NCI-H774 (cell line): ENCODE measurements at places on chromosomes 13 and 19.

GRCh38 chr13:34944751-34945150 lies 2.7 kb downstream of the NBEA start:
- DNase-seq = no peak

- DNase-seq = no peak
Observed at GRCh38 chr13:40158218-40158617, 502.8 kb downstream of the COG6 start.

- peak; percentile 56 for DNase-seq
Observed at GRCh38 chr13:30865123-30866049, 40.7 kb upstream of the MEDAG start.

DNA sequence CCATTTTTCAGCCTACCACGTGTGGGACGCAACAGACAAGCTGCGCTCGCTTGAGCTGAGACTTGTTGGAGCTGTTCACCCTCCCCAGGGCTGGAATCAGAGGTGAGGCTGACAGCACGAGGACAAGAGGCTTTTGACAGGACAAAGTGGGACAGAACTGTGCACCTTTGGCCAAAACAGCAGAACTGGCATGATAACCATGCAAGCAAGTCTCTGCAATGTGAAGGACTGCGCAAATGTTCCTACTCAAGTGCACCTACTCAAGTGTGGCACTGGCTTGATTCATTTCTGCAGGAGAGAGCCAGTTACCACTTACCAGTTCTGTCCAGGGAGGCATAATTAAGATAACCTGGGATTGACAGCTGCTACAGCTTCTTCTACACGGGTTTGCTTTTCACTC lies 62.2 kb upstream of the TM9SF2 start:
- no peak for DNase-seq

DNA sequence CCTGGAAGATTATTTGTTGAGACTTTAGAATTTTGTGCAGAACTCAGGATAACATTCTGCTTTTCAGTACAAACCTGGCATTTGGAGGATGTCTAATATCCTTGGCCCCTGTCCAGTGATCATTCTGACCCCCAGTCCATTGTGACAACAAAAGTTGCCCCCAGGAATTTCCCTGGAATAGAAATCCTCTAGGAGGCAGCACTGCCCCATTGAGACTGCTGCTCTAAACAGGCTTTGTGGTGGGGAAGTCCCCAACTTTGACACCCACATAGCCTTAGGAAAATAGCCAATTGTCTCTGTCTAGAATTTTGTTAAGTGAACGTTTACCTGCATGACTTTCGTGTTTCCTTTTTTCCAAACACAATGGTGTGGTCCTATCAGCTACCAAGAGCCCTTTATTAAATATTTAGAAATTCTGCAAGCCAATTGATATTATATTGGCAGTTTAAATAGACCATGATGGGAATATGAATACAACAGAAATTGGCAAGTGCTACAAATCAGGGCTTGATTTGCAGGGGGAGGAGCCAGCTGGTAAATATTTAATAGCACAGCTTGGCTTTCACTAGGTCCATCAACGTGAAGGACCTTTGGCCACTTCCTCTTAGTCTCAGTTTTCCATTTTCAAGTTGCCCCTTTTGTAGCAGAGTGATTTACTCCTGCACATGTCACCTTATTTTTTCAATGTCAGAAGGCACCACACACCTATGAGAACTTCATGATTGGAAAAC lies 451.7 kb downstream of the EFNB2 start:
- DNase-seq = no peak

DNA sequence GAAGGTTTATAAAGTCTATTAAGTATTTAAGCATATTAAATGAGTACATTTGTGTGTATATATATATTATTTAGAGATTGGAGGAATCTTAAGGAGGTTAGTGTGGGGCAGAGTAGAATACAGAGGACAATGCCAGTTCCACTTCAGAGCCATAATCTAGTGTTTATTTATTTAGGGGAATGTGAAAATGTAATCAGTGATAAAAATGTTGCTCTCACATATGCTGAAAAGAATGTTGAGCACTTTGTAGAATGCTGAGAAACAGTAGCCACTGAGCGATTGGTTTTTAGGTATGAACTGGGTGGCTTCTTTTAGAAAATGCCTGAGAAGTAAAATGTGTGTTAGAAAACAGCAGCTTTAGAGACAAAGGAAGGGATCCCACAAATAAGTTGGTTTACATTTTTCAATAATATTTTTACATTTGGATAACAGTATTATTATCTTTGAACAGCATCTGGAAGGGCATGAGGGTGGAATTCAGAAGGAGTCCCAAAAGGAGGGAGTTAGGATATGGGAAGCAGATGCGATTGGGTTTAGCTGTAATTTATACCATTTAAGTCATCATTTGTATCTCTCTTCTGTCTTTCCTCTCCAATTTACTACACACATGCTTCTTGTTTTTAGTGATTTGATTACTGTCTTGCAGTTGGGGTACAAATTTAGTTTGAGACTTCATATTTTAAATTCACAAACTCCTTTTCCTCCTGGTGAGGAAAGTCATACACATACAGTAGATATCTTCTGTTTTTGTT lies 68.6 kb downstream of the NDFIP2 start:
- DNase-seq = no peak

GRCh38 chr19:38535212-38535611 lies 82.5 kb downstream of the MAP4K1 start:
- DNase-seq = no peak

GRCh38 chr19:48963371-48964204 lies 1.5 kb upstream of the FTL start:
- no peak for DNase-seq

DNA sequence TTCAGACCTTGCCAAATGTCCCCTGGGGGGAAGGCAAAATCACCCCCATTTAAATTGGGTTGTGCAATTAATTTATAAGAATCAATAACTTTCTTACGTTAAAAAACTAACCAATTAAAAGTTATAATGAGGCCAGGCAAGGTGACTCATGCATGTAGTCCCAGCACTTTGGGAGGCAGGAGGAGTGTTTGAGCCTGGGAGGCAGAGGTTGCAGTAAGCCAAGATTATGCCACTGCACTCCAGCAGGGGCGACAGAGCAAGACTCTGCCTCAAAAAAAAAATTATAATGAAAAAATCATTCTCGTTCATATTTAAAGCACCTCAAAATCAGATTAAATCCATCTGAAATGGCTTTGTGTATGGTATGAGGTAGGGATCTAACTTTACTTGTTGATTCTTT lies 18.4 kb upstream of the SIGLEC14 start:
- no peak for DNase-seq

DNA sequence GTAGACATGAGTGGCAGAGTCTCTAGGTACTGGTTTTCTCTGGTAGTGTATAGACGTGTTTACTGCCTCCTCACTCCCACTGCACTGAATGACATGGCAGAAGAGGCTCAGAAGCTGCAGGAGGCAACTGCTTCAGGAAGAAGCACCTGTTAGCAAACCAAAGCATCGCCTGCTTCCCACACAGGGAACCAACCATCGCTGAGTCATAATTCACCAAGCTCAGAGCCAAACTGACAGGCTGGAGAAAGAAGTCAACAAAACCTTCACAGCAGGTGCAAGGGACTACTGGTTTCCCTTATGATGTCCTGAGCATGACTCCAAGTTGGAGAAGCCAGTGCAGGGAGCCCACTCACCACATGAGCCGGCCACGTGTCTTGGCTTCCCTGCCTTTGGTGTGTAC lies 69.8 kb downstream of the KCTD12 start:
- DNase-seq = peak; percentile 40

DNA sequence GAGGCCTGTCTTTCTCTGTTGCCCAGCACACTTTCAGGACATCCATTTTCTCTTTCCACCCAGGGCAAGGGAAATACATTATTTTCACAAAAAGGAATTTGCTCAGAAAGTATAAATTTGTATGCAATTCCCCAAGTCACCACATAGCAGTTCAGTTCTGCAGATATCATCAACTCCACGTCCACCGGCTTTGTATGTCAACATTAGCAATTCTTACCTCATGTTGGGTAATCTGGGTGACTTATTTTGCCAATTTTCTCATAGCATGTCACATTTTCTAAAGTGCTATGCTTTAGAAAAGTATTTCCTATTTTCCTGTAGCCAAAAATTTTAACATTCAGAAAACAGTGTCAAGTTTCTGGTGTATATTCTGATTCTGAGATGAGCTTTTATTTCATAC lies 501.8 kb downstream of the EFNB2 start:
- no peak for DNase-seq

GRCh38 chr13:113152984-113153809 lies 5.3 kb upstream of the PROZ start:
- peak; percentile 62 for DNase-seq

DNA sequence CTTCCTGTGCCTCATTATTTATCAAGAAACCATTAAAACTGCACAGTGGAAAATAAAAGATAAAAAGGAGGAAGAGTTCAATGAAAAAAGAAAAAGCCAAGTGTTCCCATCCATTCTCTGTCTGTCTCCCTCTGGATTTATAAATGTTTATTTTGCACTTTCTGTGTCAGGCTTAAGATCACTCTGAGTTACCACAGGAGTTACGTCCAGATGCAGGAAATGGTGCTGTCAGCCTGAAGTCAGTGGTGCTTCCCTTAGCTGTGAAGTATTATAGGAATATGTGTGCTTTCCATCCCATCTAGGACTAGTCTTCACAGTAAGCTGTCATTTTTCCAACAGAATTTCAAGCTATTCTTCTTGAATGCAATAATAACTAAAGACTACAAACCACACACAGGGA lies 420.2 kb downstream of the KCTD12 start:
- no peak for DNase-seq

DNA sequence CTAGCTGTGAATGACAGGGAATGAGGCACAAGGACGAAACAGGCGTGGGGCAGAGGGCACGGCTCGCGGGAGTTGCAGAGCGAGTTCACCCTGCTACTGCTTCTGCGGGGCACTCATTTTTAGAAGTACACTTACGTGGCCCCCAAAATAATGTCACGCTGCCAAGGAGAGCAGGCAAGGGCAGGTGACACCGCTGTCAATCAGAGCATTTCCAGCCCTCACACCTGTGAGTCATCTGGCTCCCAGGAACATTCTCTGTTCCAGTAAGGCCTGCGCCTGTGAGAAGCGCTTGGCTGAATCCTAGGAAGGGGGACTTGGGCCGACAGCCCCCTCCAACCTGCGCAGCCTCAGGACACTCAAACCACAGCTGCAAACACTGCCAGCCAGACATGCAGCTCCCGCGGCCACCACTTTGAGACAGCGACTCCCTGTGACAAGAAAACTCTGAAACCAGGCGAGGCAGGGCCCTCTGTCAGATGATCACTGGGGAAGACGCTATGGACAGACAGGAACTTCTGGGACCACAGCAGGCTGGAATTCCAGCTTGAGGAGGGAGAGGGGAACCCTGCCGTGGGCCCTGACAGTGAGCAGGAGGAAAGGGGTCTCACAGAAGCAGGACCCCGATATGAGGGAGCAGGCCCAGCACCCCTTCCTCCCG lies 12.7 kb downstream of the DOT1L start:
- no peak for DNase-seq

GRCh38 chr13:113297370-113298042 lies 467 bp downstream of the LAMP1 start:
- no peak for DNase-seq

- DNase-seq = no peak
Observed at GRCh38 chr13:84208246-84208910, 326.1 kb upstream of the SLITRK1 start.

DNA sequence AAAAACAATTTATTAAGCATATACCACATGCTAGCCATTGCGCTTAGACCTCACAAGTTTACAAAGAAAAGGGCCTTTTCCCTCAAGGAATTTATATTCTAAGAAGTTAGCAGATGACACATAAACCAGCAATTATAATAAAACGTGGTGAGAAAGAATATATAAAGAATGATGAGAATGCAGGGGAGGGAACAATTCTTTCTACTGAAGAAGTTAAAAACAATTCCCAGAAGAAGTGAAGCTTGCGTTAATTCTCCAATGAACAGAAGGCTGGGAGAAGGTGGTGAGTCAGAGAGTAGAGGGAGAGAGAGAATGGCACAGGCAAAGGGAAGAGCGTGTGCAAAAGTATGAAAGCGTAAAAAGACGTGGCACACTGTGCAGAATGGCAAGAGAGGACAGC lies 69.5 kb upstream of the ZDHHC20 start:
- no peak for DNase-seq

DNA sequence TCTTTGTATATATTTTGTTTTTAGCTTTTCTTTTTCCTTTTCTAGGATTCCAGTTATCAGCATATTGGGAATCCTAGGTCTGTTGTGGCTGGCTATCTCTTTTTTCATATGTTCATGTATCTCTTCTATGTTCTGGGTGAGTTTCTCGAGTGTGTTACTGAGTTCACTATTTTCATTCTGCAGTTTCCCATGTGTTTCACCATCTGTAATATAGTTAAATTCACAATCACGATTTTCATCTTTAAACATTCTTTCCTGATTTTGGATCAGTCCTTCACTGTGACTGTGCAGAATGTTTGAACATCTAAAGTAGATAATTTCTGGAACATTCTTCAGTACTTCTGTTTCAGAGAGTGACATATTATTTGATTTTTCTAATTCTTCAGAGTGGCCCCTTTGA lies 862.1 kb downstream of the OLFM4 start:
- no peak for DNase-seq

DNA sequence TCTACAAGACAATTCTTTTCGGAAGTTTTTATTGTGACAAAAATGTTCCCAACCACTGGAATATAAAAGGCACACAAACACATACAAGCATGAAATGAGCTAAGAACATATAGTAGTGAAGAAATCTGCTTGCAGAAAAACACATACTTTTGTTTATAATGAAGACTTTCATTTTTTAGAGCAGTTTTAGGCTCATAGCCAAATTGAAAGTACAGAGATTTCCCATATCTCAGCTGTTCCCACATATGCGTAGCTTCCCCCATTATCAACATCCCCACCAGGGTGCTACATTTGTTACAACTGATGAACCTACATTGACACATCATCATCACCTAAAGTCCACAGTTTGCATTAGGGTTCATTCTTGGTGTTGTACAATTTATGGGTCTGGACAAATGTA lies 249.4 kb downstream of the KCTD12 start:
- DNase-seq = no peak

DNA sequence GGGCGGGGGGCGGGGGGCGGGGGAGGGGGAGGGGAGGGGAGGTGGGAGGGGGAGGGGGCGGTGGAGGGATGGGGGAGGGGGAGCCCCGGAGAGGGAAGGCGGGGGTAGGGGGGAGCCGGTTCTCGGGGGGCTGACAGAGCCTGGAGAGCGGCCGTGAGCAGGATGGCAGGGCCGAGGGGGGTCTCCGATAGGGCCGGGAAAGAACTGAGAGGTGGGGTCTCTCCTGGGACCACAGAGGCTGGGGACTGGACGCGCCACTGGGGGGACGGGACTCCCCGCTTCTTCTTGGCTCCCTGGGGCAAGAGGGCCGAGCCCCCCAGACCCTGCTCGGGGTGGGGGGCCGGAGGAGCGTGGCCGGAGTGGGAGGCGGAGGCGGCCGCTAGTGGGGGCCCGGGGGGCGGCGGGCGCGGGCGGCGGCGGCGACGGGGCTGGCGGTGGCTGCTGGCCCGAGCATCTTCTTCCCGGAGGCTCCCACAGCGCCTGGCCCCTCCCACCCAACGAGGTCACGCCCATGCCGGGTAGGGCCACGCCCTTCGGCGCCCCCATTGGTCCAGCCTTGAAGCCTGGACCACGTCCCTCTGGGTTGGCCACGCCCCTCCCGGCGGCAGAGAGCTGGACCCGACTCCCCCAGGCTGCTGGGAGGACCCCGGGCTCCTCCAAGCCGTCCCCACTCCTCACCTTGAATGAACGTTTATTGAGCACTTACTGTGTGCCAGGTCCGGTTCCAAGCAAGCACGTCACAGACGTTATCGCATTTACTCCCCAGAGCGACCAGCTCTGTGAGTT lies at the start of gene NOVA2:
NOVA2 (minus strand) TSS at position 313 of the 786 bp plus-strand sequence. CDS start 514 bp downstream, outside the sequence.
- DNase-seq = peak; percentile 31

GRCh38 chr13:79392882-79393563 lies 13.0 kb downstream of the RBM26 start:
- DNase-seq = no peak
